Right renal pelvis (tissue), 4 donors: ENCODE measurements at places on chromosomes 16 and 17.
A peak's percentile ranks its signal among the peaks of the same experiment; 100 is the strongest.

GRCh38 chr17:77378318-77379064 is 237.7 kb downstream of the SEC14L1 start:
- DNase-seq = no peak

GRCh38 chr17:72152387-72152929 is 31.6 kb downstream of the SOX9 start:
- no peak for DNase-seq

DNA sequence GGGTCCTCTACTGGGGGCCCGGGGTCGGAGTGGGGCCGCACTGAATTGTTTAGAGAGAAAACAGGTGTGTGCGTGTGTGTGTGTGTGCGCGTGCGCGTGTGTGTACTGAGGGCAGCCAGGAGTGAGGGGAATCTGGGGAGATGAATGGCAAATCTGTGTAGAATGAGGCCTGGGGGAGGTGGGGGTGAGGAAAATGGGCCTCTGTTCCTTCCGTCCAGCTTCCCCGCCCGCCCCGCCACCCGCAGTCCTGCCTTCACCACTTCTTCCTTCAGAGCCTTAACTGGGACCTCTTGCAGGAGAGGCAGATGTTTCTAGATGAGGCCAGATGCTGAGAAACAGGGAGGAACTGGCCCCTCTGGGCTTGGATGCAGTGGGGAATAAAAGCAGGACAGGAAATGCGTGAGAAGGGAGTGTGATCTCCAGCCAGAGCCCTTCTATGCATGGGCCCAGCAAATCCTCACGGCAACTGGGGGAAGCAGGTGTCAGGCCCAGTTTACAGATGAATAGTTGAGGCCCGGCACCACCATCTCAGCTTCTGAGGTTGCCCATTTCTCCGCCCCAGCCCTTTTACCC is 29.7 kb upstream of the NGFR start:
- no peak for DNase-seq

- no peak for DNase-seq
Measured at GRCh38 chr16:89268987-89269735, 51.7 kb downstream of the ZNF778 start.

DNA sequence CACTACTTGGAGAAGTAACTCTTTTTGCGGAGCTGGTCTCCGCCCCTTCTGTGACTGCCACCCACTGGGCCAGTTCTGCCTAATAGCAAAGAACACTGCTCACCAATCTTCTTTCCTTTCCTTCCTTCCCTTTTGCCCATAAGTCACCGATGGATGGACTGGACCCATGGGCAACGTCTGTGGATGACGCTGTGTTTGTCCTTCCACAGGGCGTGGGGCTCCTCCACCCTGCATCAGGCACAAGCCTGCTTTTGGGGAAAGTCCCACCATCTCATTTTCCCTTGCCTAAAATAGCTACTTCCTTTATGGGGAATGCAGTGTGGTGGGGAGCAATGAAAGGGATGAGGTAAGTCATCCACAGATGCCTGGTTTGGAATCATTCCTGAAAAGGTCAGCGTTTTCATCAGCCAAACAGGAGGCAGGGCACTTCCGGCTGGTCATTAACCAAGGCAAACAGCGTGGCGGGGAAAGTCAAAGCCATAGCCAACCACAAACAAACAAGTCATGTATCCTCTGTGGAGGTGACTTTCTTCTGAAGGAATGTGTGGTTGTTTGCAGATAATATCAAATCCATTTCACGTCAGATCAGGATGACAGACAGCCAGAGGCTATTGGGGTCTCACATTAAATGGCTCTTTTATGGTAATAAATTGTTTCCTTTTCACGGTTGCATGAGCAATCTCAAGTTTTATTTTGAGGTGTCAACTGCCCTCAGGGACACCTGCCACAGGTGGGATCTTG is 30.7 kb upstream of the MED9 start:
- DNase-seq = peak; percentile 27

- no peak for DNase-seq
Measured at GRCh38 chr17:76801706-76802105, 63.8 kb downstream of the MFSD11 start.

- no peak for DNase-seq
Measured at GRCh38 chr17:74516561-74517328, 14.5 kb downstream of the CD300LB start.

- no peak for DNase-seq
Measured at GRCh38 chr16:12344577-12345343, 368.2 kb downstream of the SNX29 start.

- no peak for DNase-seq
Measured at GRCh38 chr16:12420661-12421209, 383.0 kb downstream of the CPPED1 start.

DNA sequence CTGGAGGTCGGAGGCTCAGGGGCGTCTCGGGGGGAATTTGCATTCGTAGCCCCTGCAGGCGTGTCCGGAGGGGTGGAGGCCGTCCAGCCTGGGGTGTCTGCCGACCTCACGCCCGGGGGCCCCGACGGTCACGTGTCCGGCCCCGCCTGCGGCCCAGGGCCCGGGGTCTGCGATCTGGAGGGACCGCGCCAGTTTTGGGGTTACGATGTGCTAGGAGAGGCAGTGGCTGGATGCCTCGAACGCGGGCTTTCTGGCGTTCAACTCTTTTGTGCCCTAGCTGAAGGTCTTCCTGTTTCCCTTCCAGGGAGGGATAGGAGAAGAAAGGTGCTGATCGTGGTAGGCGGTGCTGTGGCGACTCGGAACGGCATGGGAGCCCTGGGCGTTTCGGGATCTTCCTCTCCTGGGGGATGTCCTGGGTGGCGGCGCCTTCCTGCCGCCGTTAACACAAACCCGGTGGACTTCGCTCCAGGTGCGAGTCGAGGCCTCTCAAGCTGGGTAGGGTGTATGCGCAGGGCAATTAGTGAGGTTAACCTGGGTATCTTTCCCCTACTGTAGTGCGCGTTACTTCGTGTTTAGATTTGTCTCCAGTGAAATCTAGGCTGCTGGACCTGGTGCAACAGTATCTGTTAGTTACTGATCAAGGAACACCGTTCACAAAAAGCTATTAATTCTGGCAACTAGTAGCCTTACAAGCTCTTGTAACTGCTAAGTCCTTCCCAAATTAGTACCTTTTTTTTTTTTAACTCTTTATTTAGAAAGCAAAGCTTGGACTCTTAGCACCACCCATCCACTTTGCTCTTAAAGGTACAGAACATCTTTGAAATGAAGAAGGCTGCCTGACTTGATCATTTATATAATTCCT is 1.3 kb downstream of the AKAP1 start:
- DNase-seq = no peak

- DNase-seq = no peak
Measured at GRCh38 chr17:16945663-16946218, 26.2 kb downstream of the TNFRSF13B start.

- DNase-seq = no peak
Measured at GRCh38 chr16:8798174-8798527, 512 bp downstream of the PMM2 start.

DNA sequence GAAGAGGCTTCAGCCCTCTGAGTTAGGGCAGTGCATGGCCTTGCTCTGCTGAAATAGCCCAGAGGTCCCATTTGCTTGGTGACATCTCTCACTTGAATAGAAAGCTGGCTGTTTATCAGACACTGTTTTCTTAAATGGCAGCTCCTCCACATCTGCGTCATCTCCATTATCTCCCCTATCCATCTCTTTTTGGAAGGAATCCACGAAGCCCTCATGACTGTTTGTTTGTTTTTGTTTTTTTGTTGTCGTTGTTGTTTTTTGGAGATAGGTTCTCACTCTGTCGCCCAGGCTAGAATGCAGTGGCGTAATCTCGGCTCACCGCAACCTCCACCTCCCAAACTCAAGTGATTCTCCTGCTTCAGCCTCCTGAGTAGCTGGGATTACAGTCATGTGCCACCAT is 16.6 kb downstream of the NAA60 start:
- no peak for DNase-seq

DNA sequence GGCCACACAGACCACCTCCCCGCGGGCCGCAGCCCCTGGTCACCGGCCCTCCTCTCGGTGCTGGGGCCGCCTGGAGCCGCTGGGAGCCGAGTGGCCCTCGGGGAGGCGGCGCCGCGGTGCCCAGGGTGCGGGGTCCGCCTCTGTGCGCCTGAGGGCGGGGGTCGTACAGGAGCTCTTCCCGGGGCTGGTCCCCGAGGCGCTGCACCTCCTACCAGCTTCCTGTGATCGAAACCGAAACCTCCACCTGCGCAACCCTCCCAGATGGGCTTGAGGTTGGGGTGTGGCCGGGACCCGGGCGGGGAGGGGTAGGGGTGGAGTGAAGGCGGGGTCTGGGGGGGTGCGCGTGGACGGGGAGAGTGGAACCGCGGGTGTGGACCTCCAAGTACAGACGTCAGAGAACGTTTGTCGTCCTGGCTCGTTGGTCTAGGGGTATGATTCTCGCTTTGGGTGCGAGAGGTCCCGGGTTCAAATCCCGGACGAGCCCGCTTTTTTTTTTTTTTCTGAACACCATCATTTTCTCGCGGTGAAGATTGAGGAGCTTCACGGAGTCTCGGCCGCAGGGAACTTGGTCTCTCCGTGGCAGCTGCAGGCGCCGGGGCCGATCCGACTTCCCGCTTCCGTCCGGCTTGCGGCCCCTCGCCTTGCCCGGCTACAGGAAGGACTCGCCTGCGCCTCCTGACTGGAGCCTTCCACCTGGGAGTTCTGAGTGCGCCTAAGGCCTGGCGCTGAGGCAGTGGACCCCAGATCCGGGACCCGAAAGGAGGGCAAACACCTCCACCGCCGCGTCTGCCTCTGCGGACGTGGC is 23.9 kb downstream of the ZNF213 start:
- no peak for DNase-seq

- DNase-seq = no peak
Measured at GRCh38 chr16:57512296-57513001, 23.9 kb downstream of the CCDC102A start.

DNA sequence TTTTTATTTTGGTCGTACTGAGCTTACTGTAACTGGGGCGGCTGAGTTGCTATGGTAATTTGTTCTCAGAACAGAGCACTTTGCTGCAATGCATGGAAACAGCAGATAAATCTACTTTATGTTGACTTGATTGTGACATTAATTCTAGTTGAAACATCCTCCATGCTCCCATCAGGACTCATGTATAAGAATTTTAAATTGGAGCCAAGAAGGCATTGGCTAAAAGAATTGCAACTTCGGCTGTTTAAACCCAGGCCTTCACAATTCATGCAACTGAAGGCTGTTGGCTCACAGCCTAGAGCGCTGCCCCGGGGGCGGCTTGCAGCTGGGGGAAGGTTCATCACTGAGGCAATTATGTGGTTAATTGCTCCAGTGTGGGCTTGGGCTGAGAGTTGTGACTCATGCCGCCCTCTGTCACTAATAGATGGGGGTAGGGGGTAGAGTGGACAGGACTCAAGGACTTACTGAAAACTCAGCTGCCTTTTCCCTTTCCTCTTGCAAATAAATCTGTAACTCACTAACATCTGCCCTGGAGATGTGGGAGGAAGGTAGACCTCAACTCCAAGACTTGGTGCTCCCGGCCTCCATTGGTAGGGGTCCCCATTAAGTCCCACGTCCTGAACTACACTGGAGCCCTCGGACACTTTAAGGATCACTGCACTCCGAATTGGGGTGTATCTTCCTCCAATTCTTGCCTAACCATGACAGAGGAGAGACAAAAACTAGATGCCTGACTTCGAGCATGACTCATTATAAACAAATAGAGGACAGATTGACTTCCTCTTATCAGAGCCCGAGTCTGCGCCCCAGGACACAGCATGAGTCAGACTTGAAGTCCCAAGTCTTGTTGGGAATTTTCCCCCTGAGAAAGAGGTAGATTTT is 37.5 kb downstream of the ERCC4 start:
- DNase-seq = peak; percentile 61

- no peak for DNase-seq
Measured at GRCh38 chr16:50574745-50575136, 26.5 kb downstream of the NKD1 start.

DNA sequence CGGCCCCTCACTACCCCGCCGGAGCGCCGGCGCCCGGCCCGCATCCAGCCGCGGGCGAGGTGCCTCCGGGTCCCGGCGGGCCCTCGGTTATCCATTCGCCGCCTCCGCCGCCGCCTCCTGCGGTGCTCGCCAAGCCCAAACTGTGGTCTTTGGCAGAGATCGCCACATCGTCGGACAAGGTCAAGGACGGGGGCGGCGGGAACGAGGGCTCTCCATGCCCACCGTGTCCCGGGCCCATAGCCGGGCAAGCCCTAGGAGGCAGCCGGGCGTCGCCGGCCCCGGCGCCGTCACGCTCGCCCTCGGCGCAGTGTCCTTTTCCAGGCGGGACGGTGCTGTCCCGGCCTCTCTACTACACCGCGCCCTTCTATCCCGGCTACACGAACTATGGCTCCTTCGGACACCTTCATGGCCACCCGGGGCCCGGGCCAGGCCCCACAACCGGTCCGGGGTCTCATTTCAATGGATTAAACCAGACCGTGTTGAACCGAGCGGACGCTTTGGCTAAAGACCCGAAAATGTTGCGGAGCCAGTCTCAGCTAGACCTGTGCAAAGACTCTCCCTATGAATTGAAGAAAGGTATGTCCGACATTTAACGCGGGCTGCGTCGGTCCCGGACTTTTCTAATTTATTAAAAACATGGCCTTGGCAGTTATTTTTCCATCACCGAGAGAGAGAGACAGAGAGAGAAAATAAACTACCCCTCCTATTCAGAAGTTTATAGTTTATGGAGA is 2.8 kb downstream of the IRX5 start:
- no peak for DNase-seq

- DNase-seq = no peak
Measured at GRCh38 chr16:86068722-86069121, 169.8 kb downstream of the IRF8 start.

DNA sequence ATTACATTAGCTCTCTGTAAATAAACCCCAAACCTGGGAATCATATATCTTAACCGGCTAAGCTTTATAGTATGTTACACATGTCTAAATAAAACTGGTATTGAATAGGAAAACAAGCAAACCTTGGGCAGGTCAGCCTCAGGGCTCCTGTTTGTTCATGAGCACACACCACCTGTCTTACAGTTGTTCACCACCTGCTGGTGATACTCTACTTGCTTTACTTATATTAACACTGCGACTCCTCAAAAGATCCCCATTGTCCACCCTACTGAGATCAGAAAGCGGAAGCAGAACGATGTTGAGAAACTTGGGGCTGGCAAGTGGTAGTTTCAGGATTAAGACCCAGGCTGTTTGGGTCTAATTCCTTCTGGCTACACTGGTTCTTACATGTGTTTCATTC is 16.4 kb downstream of the CDH13 start:
- DNase-seq = no peak

DNA sequence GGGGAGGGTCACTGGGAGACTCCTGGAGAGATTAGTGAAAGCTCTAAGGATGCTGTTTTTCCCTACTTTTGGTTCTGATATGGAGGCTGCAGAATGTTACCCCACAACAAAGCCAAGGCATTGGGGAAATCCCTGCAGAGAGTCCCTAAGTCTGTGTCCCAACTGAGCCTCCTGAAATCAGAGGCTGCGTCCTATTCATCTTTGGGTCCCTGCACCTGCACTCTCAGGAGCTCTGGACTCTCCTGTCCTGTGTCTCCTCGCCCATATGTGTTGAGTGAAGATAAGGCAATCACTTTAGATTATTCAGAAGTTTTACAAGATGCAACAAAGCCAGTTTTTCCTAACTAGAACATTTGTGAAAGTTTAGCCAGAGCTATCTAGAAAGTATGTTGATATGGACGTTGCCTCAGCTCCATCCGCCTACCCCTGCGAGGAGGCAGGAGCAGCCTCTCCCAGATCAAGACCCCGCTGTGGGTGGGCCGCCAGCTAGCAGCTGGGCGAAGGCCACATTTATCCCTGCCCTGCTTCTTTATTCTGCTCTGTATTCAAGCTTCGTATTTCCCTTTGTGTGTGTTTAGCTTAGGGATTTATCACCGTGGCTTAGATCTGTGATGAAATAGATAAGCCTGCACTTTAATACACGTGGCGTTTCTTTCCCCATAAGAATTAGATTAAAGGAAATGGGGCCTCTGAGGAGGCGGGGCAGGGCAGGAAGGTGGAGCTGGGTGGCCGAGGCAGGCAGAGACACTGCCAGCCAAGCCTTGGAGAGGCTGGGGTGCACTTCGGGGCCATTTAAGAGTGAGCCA is 37.4 kb downstream of the SHISA6 start:
- DNase-seq = no peak
